CD4-positive, alpha-beta memory T cell (primary cell): ENCODE measurements at places on chromosomes 2 and 18.

- no peak for DNase-seq
These were observed 309.5 kb upstream of the HS6ST1 start for GRCh38 chr2:128628206-128628605.

GRCh38 chr18:21064347-21064746 lies 47.3 kb downstream of the ROCK1 start:
- DNase-seq, result no peak

DNA sequence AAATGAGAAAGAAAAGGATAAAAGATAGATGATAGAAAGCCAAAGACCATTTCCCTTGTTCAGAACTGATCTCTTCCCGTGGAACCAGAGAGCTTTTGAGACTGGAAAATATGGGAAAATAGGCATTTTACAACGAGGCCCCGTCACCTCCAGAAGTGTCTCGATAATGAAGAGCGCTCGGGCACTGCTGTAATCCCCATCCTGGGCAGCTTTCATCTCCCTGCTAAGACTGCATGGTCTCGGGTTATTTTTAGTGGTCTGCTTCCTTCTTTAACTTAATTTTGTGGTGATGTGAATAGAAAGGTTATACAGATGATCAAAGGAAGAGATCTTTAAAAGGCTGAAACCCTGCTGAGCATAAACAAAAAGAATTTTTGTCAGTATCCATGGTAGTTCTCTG lies 176.6 kb downstream of the METTL4 start:
- no peak for DNase-seq

DNA sequence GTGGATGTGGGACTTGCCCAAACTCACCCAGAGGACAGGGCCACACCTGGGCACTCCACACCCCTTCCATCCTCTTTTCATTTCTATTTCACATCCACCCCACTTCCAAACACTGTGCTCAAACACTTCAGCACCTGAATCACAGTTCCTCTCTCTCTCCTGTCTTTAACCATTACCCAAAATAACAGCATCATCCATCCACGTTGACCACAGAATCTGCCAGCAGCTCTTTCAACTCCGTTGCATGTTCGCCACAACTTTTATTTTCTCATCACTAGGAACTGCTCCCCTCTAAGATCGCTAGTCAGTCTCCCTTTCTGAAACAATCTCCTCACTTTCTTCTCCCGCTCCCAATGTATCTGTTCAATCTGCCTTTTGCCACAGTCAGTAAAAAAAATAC lies 121.6 kb upstream of the HNRNPA3 start:
- DNase-seq, result no peak

GRCh38 chr2:241891988-241892298 lies 22.4 kb downstream of the RTP5 start:
- no peak for DNase-seq

DNA sequence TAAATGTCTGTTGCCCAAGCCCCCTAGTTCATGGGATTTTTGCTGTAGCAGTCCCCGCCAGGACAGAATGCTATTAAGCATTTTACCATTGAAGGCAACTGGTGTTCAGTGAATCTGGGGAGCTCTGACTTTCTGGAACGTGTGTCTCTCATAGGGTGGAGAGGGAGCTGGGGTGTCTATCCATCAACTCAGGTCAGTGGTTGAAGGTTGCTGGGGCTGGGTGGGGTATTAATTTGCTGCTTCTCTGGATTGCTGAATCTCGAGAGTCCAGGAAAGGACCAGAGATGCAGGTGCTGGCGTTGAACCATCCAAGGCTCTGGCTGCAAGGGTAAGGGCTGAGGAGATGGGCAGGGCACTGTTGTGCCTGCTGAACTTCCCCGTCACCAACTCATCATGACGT lies 66.8 kb upstream of the NCK2 start:
- DNase-seq, result no peak

- DNase-seq, result no peak
These were observed 369.0 kb upstream of the CWC22 start for GRCh38 chr2:180376066-180376465.
